ENCODE measurements at places on chromosomes 3 and 15. TPM values are rescaled to one million over a fixed set of nuclear protein-coding genes. Genes with fewer than 3 reads are reported as not detected.

Gene CHRNB4
- total RNA-seq = not detected

Gene ULK4
- 5.1 TPM for total RNA-seq

Gene SEMA6D
- 9.9 TPM for total RNA-seq

DNA sequence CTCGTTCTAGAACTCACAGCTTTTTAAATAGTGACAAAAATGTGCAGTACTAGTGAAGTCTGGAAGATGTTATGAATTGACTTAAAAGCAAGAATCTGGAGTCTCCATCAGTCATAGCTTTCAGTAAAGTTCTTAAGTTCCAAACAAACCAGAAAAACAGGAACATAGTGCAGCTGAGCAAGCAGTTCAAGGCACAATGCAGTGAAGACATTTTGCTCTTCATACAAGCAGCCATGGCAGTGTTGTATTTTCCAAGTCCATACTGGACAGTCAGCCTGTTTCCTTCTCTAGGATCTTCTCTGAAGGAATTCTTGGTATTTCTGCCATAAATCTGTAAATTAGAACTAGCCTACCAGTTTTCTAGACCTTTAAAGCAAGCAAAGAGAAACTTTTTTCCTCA, 90.5 kb downstream of the LRRC28 start:
- no peak for DNase-seq

- DNase-seq = peak; percentile 68
Observed at GRCh38 chr3:138437281-138437680, 2.9 kb downstream of the ESYT3 start.

DNA sequence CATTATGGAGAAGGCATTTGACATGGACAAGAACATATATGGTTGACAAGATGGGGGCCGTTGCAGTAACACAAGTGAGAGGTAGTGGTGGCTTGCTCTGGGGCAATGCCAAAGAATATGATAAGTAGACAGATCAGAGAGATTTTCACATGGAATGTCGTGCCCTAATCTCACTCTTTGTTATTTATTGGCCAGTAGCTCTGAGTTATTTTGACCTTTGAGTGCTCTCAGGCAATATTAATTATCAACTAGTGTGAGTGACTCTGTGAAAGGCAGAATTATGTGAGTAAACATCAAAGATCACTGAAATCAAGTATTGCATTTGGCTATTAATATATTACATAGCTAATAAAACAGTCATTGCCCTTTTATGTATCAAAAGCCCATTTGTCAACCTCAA, 164.9 kb upstream of the ADAMTS9 start:
- no peak for DNase-seq

- DNase-seq = no peak
Observed at GRCh38 chr15:70815604-70816003, 38.4 kb downstream of the LARP6 start.

- no peak for DNase-seq
Observed at GRCh38 chr3:138440596-138440995, 6.2 kb downstream of the ESYT3 start.

Data from cardiac septum (tissue), 1 donor.